Brain microvascular endothelial cell (primary cell): ENCODE measurements at places on chromosomes 2 and 18.

DNA sequence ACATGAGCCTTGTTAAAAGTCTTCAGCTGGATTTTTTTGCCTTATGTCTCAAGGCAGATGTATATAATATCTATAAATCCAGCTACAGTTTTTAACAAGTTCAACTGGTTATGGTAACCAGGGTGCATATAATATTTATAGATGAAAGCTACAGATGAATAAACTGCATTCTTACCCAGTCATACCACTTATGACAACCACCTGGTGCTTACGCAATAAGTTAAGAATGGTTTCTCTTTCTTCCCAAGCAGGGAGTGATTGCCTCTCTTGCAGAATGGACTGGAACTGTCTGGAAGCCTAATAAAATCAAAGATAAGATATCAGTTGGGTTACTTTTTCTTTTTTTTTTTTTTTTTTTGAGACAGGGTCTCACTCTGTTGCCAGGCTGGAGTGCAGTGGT, 19.6 kb downstream of the DHX57 start:
- DNase-seq, result no peak

- DNase-seq, result no peak
Measured at GRCh38 chr2:54088191-54088634, 27.2 kb upstream of the ACYP2 start.

GRCh38 chr2:207311316-207312005, 145.7 kb upstream of the KLF7 start:
- peak; percentile 99 for DNase-seq

DNA sequence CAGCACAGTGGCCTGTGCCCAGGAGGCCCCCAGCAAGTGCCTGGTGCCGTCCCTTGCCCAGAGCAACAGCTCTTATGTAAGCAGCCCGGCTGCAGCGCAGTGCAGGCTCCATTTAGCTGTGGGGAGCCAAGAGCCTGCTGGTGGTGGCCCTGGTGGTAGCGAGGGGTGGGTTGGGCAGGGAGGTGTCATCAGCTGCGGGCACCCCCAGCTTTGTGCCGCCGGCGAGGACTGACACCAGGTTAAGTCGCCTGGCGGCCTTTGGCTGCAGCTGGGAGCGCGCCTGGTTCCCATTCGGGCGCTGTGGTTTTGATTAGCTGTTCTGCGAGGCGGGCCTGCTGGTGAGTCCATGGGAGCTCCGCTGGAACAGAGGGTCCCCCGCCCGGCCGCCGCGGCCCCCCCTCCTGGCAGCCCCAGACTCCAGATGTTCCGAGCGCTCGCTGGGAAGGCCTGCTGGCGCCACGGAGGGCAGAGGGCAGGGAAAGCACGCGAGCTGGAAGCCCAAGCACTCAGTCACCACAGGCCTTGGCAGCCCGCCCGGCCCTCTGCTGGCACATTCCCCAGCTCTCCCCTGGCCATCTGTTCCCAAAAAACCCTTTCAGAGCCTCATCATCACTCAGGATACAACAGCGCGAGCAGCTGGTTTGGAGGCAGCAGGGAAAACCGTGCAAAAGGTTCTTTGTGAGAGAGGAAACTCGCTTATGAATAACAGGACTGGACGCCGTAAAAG, 18.4 kb downstream of the ATOH8 start:
- peak; percentile 99 for DNase-seq

GRCh38 chr2:219183151-219183772, 5.2 kb downstream of the RETREG2 start:
- DNase-seq, result no peak

- peak; percentile 58 for DNase-seq
Measured at GRCh38 chr2:217650716-217651360, 352.0 kb downstream of the TNS1 start.

DNA sequence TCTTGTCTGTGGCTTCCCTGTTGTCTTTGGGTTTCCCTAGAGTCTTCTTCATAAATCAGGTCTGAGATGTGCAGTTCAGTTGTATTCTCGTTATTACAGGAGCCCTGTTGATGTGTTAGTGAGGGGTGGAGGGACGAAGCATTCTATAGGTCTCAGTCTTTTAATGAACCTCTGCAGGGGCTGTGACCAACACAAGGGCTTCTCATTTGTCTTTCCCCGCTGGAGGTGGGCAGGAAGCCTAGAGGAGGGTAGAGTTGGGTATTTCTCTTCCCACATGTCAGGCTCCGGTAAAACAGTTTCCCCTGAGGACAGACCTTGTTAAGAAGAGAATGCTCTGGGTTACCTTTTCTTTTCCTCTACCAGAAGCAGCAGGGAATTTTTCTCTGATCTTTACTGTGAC, 31.2 kb downstream of the PROC start:
- DNase-seq, result no peak

GRCh38 chr2:165535471-165535870, 66.0 kb downstream of the CSRNP3 start:
- DNase-seq, result no peak

GRCh38 chr2:55511508-55512124, 7.9 kb upstream of the CFAP36 start:
- DNase-seq, result peak; percentile 30
